Esophagus squamous epithelium (tissue), 5 donors: ENCODE measurements at places on chromosomes 4 and X.

- DNase-seq = no peak
These were observed 715.4 kb downstream of the GRXCR1 start for GRCh38 chr4:43607827-43608461.

- DNase-seq = no peak
These were observed 258.7 kb upstream of the CPEB2 start for GRCh38 chr4:14743601-14744000.

DNA sequence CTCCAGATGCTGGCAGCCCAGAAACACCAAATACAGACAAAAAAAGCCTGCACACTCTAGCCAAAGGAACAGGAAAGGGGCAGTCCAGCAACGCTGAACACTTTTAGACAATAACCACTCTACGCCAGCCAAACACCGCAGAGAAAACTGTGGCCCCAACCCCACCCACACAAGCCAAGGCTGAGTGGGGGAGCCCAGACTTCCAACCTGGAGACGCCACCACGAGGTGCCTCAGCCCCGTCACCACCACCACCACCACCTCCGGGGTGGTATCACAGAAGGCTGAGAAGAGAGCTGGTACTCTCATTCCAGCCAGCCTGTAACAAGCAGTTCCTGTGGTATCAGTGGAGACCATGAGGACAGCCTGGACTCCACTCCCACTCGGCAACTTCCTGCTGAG is 22.8 kb downstream of the MEPE start:
- DNase-seq = no peak

GRCh38 chrX:103687696-103688201 is 1.2 kb upstream of the MORF4L2 start:
- no peak for DNase-seq

GRCh38 chr4:186606591-186606992 is 51.2 kb upstream of the MTNR1A start:
- DNase-seq = no peak

DNA sequence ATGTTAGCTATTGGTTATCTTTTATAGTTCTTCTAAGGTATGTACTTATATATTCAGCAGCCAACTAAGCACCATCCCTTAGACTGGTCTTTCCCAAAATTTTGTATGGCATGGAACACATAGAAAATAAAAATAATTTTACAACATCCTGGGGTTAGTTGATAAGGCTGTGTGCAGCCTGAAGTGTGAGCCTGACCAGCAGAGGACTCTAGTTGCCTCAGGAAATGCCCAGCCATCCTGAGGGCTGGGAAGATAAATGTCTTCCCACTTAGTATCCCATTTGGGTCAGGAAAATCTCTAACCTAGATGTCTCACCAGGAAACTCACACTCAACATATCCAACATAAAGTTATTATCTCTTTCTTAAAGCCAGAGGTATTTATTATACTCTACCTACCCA is 251.4 kb upstream of the POF1B start:
- no peak for DNase-seq

DNA sequence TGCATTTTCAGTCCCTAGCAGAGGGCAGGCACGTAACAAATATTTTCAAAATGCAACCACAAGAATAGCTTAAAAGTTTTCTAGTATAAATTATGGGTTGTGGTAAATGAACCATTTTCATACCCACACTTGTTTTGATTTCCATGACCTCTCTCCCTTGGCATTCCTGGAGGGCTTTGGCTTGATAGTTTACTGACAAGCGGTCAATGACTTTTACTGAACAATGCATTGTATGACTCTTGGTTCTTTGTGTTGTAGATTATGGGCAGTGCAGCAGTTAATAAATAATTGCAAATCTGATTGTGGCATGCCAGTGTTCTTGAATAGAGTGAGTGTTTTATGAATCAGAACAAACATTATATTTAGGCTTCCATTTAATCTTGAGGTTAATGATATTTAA is 285.2 kb upstream of the ARX start:
- DNase-seq = no peak

- no peak for DNase-seq
These were observed 1.5 kb downstream of the TMEM156 start for GRCh38 chr4:39030725-39031124.

GRCh38 chr4:140945106-140945505 is 188.2 kb downstream of the RNF150 start:
- no peak for DNase-seq

DNA sequence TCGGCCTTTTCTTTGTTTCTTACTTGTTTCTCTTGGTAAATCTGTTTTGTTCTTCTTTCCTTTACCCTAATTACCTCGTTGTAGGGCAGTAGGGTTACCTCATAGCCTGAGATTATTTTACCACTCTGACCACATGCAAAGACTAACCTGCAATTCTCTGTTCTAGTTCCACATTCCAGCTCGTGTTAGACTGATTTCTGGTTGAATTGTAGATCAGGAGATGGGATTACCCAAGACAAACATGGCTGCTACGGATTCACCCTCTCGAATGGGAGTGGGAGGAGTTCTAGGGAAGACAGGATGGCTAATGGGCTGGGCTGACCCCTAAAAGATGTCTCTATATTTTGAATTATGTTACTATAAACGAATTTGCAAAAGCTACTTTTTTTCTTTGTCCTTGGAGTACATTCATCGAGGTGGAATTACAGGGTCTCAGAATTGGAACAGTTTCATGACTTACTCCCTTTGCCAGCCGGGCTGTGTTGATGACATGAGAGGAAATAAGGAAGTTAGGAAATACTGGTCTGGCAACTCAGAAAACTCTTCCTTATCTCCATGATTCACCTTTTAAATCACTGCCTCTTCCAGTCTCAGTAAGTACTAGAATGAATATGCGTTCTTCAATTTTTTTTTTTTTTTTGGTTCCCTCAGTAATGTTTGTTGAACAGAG is 36.7 kb upstream of the FBXW7 start:
- DNase-seq = no peak

DNA sequence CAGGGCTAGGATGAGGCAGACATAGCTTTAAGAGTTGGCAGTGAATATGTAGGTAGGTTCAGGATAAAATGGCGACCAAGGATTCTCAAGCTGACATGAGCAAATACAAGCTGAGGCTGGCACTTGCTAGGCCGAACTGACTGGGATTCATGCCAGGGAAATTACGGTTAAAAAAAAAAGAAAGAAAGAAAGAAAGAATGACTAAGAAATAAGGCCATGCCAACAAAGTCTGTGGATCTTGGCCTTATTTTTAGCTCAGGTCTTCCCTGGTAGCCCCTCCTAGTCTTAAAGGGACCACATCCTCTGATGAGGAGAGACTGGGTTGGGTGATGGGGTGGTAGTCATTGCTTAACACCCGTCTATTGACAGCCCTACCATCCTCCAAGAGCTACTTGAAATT is 64.4 kb upstream of the KLHL13 start:
- no peak for DNase-seq

DNA sequence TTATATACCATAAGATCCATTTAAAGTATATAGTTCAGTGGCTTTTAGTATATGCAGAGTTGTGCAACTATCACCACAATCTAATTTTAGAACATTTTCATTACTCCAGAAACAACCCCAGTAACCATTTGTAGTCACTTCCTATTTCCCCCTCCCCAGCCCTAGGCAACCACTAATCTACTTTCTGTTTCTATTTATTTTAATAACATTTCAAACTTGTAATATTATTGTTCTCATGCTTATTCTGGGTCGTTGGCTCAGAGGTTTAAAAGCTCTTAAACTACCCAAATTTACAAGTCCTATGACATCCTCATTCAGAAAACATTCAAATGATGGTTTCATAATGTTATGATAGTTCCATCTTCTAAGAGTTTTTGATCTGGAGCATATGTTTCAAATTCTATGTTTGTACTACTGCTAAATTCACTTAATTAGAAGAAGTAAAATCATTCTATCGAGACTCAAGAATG is 18.4 kb downstream of the XIAP start:
- no peak for DNase-seq

GRCh38 chrX:43530837-43531236 is 125.3 kb upstream of the MAOA start:
- DNase-seq = no peak

DNA sequence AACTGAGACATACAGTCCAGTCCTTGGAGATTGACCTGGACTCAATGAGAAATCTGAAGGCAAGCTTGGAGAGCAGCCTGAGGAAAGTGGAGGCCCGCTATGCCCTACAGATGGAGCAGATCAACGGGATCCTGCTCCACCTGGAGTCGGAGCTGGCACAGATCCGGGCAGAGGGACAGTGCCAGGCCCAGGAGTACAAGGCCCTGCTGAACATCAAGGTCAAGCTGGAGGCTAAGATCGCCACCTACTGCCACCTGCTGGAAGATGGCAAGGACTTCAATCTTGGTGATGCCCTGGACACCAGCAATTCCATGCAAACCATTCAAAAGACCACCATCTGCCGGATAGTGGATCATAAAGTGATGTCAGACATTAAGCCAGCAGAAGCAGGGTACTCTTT is 20.4 kb upstream of the FRMPD3 start:
- DNase-seq = no peak

DNA sequence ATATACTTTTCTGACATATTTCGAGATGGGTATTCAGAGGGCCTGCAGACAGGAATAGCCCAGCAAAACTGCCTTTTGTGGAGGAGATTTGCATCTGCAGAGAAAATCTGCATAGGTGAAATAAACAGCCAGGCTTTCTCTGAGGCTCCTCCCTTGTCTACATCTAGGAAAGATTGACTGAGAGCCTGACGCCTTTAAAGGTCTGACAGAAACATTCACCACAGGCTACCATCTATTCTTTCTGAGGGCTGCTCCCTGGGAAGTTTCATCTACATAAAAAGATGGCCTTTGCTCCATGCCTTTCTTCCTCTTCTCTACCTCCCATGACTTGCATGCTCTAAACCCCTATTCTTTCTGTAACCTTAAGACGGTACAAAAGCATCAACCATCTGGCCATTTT is 55.0 kb upstream of the AP1S2 start:
- no peak for DNase-seq

DNA sequence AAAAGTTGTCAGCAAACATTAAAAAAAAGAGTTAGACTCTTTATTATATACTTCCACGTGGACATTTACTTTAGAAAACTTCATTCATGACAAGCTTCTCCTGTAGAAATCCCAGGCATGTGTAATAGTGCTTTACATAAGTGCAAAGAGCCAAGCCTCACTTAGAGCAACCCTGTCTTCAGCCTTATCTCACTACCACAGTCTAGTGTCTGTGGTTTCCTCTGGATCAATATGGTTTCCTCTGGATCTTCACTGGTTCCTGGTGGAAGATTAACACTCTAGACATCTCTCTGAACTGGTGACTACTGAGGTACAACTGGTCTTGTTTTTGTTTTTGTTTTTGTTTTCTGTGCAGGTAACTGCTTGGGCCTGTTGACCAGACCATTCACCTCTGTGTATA is 18.4 kb upstream of the ARMCX5 start:
- DNase-seq = no peak

- DNase-seq = no peak
These were observed 27.0 kb downstream of the MBNL3 start for GRCh38 chrX:132461886-132462285.

DNA sequence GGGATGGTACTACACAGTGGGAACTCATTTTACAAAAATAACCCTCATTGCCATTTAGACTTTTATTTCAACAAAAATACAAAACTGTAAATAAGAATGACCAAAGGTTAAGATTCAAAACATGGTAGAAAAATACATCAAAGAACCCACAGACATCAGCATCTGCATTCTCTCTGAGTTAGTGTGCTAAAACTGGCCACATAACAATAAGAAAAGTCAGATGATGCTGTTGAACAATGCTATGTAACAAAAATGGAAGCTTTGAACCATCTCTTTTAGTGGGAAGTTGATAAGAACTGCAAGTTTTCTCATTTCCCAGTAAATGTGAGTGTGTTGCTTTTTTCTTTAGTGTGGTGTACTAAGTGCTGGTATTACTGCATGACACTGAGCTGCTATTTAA is 888.4 kb upstream of the EPHA5 start:
- DNase-seq = no peak

GRCh38 chr4:81485310-81485980 is 13.7 kb upstream of the RASGEF1B start:
- DNase-seq = no peak

GRCh38 chr4:20351360-20352162 is 99.9 kb downstream of the SLIT2 start:
- DNase-seq = no peak

DNA sequence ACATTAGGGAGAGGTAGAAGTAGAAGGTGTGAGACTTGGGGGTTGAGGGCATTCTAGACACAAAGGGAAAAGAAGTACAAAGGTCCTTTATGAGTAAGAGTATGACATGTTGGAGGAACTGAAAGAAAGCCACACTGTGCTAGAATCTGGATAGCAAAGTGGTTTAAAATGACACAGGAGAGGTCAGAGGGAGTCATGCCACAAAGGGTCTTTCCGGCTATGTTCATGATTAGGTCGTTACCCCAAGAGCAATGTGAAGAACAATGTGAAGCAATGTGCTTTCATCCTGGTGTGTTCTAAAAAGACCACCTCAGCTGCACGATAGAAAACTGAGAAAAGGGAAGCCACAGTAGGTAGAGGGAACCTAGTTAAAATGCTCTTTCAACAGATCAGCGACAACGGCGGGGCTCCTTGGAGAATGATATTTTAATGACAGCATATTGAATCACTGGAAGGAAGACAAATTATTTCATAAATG is 29.2 kb downstream of the SMIM14 start:
- DNase-seq = no peak

- peak; percentile 11 for DNase-seq
These were observed 719 bp downstream of the USO1 start for GRCh38 chr4:75724867-75725724.

- DNase-seq = no peak
These were observed 158.5 kb upstream of the HCCS start for GRCh38 chrX:10952619-10953018.

DNA sequence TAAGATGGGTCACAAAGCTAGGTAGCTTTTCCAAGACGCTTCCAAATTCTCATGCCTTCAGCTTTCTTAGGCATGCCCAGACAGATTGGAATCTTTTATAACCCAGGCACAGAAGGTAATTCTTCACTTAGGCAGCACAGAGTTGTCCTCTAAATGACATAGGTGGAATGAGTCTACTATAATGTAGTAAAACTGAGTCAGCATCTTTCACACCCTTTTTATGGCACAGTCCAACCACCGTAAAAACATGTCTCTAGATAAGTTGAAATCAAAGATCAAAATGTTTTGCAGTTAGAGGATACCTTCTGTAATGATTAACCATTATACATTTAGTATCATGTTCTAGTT is 128.4 kb upstream of the FAT1 start:
- DNase-seq = no peak

GRCh38 chr4:94208918-94209317 is 1.3 kb downstream of the SMARCAD1 start:
- DNase-seq = no peak

- DNase-seq = no peak
These were observed 127.4 kb downstream of the HMX1 start for GRCh38 chr4:8744083-8744805.

DNA sequence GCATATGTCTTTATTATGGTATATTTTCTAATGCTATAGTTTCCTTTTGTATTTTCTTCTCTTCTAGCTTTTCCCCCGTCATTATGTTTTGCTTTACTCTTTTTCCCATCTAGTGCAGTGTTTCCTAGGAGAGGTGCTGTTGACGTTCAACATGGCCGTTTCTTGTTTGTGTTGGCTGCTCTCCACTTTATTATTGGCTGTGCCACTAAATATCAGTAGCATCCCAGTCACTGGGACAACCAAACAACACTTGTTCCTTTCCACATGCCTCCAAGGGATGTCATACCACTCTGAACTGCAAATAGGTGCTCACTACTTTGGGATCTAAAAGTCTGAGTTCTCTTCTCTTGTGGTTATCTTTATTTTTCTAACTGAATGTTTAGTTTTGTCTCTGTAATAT is 26.5 kb downstream of the GBA3 start:
- DNase-seq = no peak

- no peak for DNase-seq
These were observed 93.3 kb downstream of the CCSER1 start for GRCh38 chr4:90220459-90220858.
